Stimulated activated effector memory CD8-positive, alpha-beta T cell treated with anti-CD3 and anti-CD28 coated beads, Interleukin-12 subunit alpha, Interleukin-12 subunit beta, amount 100 ng/mL, for 72 hours (primary cell): ENCODE measurements at places on chromosomes 11 and 22.

- no peak for DNase-seq
These were observed 3.2 kb upstream of the GNAZ start for GRCh38 chr22:23067023-23067650.

DNA sequence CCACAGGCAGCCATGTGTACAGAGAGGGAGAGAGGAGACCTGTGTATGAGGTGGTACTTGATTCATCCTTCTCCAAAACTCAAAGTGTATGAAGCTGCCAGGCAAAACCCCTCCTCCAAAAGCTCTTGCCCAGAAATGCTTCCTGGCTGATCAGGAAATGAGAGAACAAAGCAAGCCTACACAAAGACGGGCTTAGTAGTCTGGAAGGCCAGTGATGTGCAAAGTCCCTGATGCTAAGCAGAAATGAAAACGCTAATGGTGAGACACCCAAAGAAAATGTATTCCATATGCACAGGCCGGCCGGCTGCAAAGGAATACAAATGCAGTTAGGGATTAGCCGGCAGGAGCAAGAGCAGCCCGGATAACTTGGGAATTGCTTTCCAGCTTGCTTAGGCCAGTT, 234.9 kb upstream of the CADM1 start:
- no peak for DNase-seq

GRCh38 chr22:49855251-49855911, 1.7 kb downstream of the ZBED4 start:
- DNase-seq, result no peak

DNA sequence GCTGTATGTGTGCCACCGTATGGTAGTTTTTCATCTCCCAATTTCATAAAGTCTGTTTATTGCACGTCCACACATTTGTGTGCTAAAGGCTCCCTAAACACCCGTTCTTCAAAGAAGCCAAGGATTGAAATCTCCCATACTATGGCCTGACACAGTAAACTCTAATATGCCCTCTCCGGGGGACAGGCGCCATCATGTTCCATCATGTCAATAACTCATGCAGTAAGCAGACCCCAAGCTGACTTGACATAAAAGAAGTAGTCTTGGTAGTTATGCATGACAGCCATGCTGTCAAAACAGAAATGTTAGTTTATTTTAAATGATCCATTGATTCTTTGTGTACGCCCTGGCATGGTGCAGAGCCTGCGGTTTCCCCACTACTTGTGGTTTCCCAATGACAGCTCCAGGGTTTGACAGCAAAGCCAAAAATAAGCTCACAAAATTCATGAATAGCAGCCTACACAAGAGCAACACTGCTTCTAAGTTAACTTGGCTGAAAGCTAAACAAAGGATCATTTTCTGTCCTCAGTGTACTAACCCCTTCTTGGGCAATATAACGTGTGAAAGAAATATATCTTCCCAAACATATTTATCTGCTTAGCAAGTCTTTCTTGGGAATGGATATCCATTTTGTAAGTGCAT, 56.5 kb upstream of the CABP7 start:
- no peak for DNase-seq

DNA sequence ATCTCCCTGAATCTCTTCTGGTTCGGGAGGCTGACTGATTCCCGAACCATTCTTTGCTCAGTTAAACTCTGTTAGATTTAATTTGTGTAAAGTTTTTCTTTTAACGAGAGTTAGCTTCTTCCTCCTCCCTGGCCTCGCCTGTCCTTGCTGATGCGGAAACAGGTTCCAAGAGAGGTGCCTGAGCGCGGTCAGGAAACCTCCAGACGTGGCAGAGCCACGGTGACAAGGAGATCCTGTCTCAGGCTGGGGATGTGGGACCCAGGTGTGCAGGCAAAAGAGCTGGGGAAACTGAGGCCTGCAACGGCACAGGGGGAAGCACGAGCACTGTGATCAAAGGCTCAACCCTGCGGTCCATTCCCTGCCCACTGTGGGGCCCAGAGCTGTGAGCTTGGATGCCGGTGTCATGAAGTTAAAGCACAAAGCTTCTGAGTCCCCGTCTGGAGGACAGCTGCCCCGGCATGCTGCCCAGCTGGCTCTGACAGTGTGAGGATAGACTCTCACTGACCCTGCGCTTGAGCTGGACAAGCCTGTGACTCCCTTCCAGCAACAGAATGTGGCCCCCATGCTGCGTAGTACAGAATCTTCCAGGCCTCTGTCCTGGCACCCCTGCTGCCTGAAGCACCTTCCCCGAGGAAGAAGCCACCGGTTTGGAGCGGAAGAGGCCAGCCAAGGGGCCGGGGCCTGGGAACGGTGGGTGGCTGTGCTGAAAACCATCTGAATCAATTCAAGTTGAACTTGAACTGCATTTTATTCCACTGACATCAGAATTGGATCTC, 960.6 kb downstream of the BRD1 start:
- DNase-seq, result no peak

DNA sequence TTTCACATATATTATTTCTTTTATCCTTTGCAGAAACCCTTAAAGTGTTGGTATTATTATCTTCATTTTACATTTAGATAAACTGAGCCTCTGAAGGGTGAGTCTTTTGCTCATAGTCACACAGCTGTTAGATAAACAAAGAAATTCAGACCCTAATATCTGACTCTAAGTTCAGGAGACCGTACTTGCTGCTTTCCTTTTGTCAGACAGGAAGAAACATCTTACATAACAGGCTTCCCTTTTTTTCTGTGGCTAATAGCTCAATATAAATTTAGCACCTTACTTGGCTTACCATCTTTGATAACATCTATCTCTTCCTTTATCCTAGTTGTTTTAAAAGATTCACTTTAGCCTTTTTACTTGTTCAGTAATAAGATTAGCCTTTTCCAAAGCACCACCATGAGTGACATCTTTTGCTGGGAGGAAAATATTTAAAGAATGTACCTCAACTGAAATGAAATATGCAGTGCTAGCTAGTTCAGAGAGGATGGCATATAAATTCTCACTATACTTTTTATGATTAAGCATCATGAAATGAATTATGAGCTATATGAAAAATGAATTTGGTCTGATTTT, 128.6 kb downstream of the WNT11 start:
- DNase-seq, result no peak

GRCh38 chr22:27296091-27296675, 505.4 kb downstream of the MN1 start:
- DNase-seq, result no peak

DNA sequence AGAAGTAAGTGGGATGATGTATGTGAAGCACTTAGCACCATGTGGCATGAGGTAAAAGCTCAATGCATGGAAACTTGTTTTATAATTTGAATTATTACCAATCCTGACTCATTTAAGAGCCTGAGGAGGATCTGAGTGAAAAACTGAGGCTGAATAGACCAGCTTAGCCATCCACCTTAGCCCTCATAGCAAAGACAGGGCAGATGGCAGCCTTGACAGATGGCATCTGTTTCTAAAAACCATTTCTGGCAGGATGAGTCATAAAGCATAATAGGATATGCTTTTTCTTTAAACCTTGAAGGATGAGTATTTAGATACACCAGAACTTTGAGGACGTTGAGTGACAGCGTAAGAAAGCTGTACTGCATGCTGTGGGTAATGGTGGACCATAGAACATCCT, 61.0 kb upstream of the NAV2 start:
- no peak for DNase-seq

DNA sequence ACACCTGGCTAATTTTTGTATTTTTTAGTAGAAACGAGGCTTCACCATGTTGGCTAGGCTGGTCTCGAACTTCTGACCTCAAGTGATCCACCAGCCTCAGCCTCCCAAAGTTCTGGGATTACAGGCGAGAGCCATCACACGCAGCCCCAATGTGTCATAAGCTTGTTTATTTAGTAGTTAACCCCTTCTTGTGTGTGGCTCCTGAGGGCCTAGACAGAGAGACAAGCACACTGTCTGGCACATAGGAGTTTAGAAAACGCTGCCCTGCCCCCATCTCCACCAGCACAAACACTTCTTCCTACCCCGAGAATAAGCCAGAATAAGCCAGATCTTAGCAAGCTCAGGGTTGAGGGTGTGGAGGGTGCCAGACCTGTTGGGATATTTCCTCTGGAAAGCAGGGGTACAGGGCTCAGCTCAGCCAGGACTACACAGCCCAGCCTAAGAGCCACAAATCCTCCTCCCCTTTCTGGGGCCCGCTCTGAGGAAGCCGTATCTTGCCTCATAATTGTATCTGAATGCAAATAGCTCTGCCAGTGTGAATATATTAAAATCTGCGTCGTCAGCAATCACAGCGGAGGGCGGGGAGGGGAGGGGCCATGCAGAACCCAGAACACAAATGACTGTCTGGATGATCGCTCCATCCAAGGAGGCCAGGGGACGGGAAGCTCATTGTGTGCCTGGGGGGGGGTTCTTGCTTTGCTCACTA, 247.3 kb downstream of the MN1 start:
- DNase-seq, result no peak

DNA sequence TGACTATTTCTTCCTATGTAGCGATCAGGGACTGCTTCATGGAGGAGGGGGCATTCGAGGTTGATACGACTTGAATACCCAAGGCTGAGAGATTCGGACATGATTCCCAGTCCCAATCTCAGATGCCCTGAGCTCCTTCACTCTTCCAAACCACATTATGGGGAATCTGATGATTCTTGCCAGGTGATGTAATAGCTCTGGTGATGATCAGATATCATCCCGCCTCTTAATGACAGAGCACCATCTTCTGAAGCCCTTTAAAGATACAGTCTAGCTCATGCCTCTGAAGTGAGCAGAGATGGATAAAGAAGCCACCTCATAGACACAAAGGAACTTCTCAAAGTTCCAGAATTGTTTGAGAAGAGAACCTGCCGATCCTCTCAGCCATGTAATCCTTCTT, 8.9 kb upstream of the CLMP start:
- no peak for DNase-seq

DNA sequence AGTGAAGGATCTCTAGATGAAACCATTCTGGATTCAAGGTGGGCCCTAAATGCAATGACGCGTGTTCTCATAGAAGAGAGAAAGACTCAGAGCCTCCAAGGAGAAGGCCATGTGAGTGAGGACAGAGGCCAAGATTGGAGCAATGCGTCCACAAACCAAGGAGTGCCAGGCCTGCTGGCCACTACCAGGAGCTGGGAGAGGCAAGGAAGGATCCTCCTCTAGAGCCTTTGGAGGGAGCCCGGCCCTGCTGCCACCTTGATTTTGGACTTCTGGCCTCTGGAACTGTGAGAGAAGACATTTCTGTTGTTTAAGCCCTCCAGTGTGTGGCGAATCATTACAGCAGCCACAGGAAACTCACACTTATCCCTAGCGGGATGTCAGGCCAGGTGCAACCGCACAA, 52.7 kb upstream of the SHANK2 start:
- DNase-seq, result no peak

GRCh38 chr22:27099946-27100722, 442.7 kb downstream of the MIAT start:
- DNase-seq, result no peak

DNA sequence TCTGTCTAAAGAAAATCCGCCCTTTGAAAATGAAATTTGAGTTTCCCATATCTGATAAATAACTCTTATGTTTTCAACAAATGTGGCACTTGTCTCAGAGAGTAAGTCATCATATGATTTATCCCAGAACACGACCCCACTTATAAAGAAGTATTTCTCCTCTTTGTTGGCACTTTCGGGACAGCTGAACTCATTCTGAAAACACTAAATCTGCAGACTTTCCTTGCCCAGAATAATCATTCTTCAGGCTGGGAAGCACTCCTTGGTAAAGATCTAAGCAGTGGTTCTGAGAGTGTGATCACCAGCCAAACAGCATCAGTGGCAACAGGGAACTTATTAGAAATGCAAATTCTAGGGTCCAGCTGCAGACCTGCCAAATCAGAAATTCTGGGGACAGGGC, 532.2 kb upstream of the API5 start:
- DNase-seq, result no peak
